ENCODE measurements at places on chromosomes 5 and 9. TPM values are rescaled to one million over a fixed set of nuclear protein-coding genes. Genes with fewer than 3 reads are reported as not detected.

- DNase-seq = peak; percentile 79
These were observed 9.7 kb upstream of the RALGDS start for GRCh38 chr9:133130685-133131244.

- DNase-seq = no peak
These were observed 38.6 kb downstream of the GTF3C4 start for GRCh38 chr9:132708769-132709430.

GRCh38 chr5:172881691-172882370 is 47.8 kb downstream of the ERGIC1 start:
- DNase-seq = peak; percentile 89

DNA sequence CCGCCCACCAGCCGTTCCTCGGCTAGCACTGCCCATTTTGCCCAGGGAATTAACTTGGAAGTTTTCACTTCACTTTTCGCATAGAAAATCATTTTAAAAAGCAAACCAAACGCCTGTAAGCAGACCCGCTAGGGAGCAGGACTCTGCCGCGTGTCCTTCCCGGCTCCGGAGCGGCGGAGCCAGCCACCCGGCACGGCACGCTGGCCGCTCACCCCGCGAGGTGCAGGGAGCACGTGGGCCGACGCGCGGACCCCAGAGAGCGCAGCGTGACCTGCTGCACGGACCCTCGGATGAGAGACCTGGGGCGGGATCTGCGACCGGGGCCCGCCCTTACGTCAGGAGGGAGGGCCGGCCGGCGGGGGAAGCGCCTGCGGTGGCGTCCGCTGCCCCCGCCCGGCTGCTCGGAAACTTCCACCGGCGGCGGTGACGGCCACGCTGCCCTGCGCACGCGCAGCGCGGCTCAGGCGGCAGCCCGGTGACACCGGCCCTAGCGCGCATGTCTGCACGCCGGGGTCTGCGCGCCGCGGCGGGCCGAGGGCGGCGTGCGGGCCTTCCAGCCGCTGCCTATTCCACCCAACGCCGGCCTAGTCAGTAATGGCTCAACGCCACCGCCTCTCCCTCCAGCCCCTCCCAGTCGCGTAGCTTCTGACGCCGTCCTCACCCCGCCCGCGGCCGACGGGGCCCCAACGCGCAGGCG is 507 bp upstream of the TENT4A start:
- DNase-seq = peak; percentile 98

- DNase-seq = no peak
These were observed 552.2 kb upstream of the ZNF462 start for GRCh38 chr9:106310782-106311181.

The SPINK1 gene
- total RNA-seq = not detected

Data from natural killer cell treated with Interleukin-12 subunit alpha and Interleukin-12 subunit beta and Interleukin-15 and Interleukin-18, amount 100 ng/mL, for 72 hours (primary cell).